ENCODE measurements at places on chromosomes 7 and 10.

- DNase-seq, result no peak
These were observed 6.6 kb upstream of the CALML3 start for GRCh38 chr10:5518143-5518542.

GRCh38 chr7:131354390-131354789, 26.7 kb downstream of the MKLN1 start:
- no peak for DNase-seq

- DNase-seq, result no peak
These were observed 308.4 kb downstream of the BICC1 start for GRCh38 chr10:58820861-58821751.

DNA sequence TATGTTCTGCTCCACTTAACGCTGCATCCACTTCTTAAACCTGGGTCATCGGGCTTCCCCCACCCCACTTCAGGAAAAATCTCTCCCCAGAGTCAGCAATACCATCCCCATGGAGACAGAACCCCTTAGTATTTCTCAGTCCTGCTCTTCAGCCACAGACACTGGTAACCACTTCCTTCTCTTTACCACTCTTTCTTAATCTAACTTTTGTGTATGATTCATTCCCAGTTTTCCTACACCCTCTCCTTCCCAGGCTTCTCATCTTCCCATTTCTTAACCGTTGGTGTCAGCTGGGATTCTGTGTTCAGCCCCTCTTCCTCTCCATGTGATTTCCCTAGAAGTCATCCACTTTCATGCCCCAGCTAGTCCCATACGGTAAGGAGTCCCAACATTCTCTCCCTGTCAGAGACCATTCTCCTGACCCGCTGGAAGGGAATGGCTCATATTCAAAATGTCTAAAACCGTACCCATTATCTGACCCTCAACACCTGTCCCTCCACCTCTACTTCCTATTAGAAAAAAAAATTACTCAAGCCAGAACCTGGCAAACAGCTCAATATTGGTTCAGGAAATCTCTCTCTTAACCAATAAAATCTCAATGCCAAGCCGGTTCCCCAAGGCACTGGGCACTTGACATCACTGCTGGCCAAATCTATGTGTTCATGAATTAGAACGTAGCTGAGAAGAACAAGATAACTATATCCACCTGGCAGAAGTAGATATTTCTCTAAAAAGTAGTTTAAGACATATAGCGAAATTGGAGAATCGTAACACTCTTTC, 89.4 kb downstream of the DGKI start:
- DNase-seq, result no peak

- no peak for DNase-seq
These were observed 27.8 kb downstream of the NMT2 start for GRCh38 chr10:15140698-15141097.

GRCh38 chr10:116772909-116773705, 30.7 kb upstream of the HSPA12A start:
- DNase-seq, result no peak

DNA sequence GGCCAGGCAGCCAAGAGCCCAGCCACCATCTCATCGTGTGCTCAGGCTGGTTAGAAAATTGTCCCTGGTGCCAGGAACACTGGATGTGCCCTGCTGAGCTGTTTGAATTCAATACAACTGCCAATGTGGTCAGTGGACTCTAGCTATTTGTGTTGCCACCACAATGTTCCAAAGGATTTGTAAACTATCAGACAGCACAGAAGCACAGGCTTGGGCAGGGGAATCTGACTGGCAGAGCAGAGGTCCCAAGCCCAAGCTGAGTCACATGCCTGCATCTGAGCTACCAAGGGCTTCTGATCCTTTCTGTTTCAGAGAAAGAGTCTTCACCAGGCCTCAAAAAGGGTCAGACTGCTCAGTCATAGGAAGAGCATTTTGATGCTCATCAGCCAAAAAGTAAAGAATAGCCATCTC, 232.1 kb upstream of the SEMA3C start:
- no peak for DNase-seq

GRCh38 chr10:112906945-112907344, 43.1 kb upstream of the TCF7L2 start:
- DNase-seq, result no peak

GRCh38 chr7:74272305-74273038, 16.7 kb upstream of the CLIP2 start:
- DNase-seq, result no peak

- no peak for DNase-seq
These were observed 223.5 kb downstream of the PLXNA4 start for GRCh38 chr7:132352800-132353199.

DNA sequence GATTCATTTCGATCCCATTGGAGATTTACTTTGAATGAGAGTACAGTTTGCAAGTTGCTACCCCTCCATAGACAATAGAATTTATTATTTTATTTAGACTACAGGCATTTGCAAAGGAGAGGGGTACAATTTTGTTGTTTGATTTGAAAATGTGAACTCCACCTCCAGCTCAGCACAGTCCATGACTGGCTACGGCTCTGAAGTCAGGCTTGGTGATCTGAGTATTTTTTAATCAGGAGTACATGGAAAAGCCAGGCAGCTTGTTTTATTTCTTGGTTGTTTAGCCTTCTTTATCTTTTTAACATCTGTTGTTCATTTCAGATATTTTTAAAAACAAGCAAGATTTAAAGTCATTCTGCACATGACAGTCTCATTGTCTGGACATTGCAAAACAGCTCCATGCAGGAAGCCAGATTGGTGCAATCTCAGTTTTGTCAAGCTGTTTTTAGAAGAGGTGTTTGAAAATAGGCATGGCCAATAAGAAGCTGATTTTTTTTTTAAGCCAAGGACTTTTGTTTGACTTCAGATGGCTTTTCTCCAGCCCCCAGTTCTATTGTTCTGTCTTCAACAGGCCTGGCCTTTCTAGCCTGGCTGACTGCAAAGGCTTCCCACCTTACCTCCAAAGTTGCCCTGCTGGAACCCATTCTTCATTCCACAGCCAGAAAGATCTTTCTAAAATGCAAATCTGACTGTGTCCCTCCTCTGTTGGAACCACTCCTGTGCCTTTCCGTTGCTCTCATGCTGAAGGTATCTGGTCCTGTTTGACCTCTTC, 12.2 kb downstream of the PLXDC2 start:
- DNase-seq, result no peak

GRCh38 chr10:124351481-124352220, 67.1 kb downstream of the OAT start:
- DNase-seq, result no peak

- no peak for DNase-seq
These were observed 22.4 kb downstream of the ATXN7L1 start for GRCh38 chr7:105853931-105854419.

DNA sequence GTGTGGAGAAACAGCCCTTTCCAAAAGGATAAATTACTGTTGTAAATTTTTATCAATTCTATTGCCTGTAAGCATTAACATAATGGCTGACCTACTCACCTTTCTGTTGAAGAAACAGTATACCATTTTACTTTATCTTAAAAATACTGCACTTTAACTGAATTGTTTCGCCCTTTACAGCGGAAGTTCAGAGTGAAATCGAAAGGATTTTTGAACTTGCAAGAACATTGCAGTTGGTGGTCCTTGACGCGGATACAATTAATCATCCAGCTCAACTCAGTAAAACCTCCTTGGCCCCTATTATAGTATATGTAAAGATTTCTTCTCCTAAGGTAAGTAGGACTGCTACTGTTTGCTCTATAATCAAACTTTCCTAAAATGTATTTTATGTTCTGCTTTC, 117.5 kb downstream of the NSUN6 start:
- no peak for DNase-seq
